ENCODE measurements at places on chromosomes 7 and 10. TPM values are rescaled to one million over a fixed set of nuclear protein-coding genes. Genes with fewer than 3 reads are reported as not detected.

The SLC39A12 gene
- not detected for polyA plus RNA-seq

The PCLO gene
- 0.04 TPM for polyA plus RNA-seq

The OR13A1 gene
- not detected for polyA plus RNA-seq

The CYP2C8 gene
- not detected for polyA plus RNA-seq

GRCh38 chr10:79020015-79020491 is 48.7 kb upstream of the ZMIZ1 start:
- peak; percentile 59 for DNase-seq

- DNase-seq = no peak
Observed at GRCh38 chr10:35594115-35595079, 10.7 kb upstream of the GJD4 start.

- DNase-seq = peak; percentile 69
Observed at GRCh38 chr7:5429253-5429856, 5.7 kb upstream of the TNRC18 start.

DNA sequence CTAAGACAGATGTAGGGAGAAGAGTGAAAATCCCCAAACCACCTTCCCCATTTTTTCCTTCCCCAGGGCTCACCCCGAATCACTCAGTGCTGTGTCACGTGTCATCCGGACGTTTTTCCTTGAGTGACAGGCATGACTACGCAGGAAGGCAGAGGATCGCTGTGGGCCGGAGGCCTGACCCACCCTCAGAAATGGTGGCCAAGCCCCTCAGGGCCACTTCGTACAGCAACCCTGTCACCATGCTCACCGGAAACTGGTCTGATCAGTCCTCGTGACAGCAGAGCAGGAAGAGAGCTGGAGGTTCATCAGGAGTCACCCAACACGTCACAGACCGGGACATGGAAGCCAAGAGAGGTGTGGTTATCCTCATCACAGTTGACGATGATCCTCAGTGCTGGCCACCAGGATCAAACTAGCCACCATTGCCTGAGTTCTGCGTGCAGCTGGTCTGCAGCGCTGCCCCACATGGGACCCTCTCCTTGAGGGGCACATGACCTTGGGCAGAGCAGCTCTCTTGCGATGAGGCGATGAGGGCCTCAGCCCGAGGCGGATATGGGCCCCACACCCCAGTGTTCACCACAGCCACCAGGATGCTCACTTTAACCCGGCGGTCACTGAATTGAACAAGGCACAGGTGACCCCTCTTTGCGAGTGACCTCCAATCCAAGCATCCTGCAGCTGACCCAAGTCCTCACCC is 99.3 kb upstream of the INSIG1 start:
- DNase-seq = no peak

DNA sequence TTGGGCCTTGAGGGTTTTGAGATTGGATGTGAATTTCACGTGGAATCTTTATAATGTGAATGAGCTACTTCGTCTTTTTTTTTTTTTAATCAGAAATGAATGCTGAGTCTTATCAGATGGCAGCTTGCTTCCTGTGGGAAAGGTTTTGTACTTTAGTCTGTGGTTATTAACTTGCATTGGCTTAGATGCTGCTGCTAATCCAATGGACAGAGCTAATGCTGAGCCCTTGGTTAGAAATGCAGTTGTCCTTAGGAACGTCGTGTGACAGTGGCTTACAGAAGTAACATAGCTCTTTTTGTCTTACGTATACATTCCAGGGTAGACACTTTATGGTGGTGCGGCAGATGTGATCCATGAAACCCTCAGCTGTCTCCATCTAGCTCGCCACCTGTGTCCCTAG is 32.8 kb downstream of the ADCY1 start:
- DNase-seq = no peak

All from GM23248 (cell line).